ENCODE measurements at places on chromosomes 5 and 9.

- no peak for DNase-seq
Observed at GRCh38 chr5:142313682-142314081, 11.1 kb downstream of the SPRY4 start.

DNA sequence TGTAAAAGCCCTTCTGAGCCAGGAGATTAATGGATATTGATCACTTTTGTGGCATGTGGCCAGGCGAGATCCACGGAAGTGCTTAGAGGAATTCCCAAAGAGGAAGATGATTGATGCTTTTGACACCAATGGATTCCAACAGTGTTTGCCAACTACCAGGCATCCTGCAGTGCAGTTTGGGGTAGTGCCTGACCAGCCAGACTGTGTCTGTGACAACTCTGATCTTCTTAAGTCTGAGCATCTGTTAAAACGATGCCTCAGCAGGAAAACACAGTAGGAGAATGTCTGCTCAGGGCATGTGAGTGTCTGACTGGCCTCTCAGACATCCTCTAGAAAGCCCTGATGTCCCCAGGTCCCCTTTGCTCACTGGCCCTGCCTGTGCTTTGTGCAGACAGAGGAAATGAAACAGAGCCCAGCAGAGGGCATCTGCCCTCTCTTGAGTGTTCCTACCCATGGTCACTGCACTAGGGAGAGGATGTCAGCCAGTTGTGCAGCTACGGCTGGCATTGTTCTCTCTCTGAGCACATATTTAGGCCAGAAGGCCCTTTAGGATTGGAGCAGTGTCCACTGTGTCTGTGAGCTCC, 57.0 kb downstream of the TRPC7 start:
- DNase-seq = no peak

GRCh38 chr5:2199697-2200096, 317.0 kb upstream of the IRX4 start:
- no peak for DNase-seq

GRCh38 chr5:156096259-156096658, 230.7 kb upstream of the SGCD start:
- DNase-seq = no peak

- no peak for DNase-seq
Observed at GRCh38 chr5:96408841-96409538, 24.1 kb downstream of the PCSK1 start.

GRCh38 chr9:72529531-72529930, 8.1 kb downstream of the TMC1 start:
- DNase-seq = no peak
